ENCODE measurements at places on chromosomes 4 and X. TPM values are rescaled to one million over a fixed set of nuclear protein-coding genes. Genes with fewer than 3 reads are reported as not detected.

DRP2 gene
- 0.22 TPM for total RNA-seq

CACNA1F gene
- total RNA-seq = not detected

TRIM75 gene
- total RNA-seq = under 0.01 TPM

BLOC1S4 gene
- total RNA-seq = 11.8 TPM

LNX1 gene
- total RNA-seq = 0.86 TPM

AMER1 gene
- 2.3 TPM for total RNA-seq

NOA1 gene
- total RNA-seq = 27.6 TPM

AP1AR gene
- total RNA-seq = 31.2 TPM

XKRX gene
- 0.22 TPM for total RNA-seq

AADAT gene
- 6.3 TPM for total RNA-seq

AMBN gene
- not detected for total RNA-seq

CDKL2 gene
- total RNA-seq = 0.29 TPM

H2BW2 gene
- not detected for total RNA-seq

PYURF gene
- 53.5 TPM for total RNA-seq

TFE3 gene
- total RNA-seq = 66.3 TPM

ASB9 gene
- 1.6 TPM for total RNA-seq

MAGEC2 gene
- not detected for total RNA-seq

TREX2 gene
- 0.22 TPM for total RNA-seq

THOC2 gene
- total RNA-seq = 73.5 TPM

RAB28 gene
- total RNA-seq = 19.5 TPM

ARHGAP36 gene
- not detected for total RNA-seq

CWH43 gene
- not detected for total RNA-seq

IL2 gene
- not detected for total RNA-seq

TRPC5OS gene
- total RNA-seq = not detected

OCIAD2 gene
- 5.4 TPM for total RNA-seq

GPR50 gene
- total RNA-seq = not detected
